Nucleus accumbens (tissue), 56 donors: ENCODE measurements at places on chromosomes 6 and 20.

- no peak for DNase-seq
Measured at GRCh38 chr6:1144842-1145767, 166.8 kb upstream of the FOXQ1 start.

DNA sequence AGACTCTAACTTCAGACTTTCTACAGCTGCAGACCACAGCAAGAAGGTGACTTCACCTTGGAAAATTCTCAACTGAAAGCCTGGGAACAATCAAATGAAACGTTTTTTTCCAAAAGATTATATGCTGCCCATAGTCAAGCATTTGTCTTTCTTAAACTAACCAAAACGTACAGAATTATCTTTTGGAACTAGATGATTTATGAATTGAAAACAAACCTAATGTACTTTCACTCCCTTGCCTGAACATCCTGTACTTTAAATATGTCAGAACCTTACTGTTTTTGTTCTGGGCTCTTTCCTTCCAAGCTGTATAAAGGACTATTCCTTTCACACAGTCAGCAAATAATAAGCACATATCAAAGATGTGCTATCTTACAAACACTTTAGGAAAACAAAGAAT lies 62.4 kb upstream of the TNFAIP3 start:
- no peak for DNase-seq

GRCh38 chr6:104483225-104483834 lies 376.4 kb downstream of the HACE1 start:
- no peak for DNase-seq

- DNase-seq, result no peak
Measured at GRCh38 chr20:3304456-3304855, 65.5 kb upstream of the SLC4A11 start.

GRCh38 chr20:50783390-50783789 lies 11.5 kb upstream of the BCAS4 start:
- no peak for DNase-seq

DNA sequence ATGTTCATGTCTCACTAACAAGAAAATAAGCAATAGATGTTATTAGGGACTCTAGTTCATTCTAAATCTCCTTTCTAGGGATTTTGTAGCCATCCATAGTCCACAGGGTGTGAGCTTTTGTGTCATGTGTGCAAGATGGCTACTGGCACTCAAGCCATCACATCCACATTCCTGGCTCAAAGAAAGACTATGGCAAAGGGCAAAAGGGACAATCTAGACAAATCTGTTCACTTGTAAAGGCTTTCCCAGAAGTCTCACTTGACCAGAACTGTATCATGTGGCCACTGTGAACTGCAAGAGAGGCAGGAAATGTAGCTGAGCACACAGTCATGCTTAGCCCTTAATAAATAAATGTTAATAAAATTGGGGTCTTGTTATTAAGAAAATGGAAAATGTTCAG lies 212.6 kb upstream of the EXOC2 start:
- no peak for DNase-seq

DNA sequence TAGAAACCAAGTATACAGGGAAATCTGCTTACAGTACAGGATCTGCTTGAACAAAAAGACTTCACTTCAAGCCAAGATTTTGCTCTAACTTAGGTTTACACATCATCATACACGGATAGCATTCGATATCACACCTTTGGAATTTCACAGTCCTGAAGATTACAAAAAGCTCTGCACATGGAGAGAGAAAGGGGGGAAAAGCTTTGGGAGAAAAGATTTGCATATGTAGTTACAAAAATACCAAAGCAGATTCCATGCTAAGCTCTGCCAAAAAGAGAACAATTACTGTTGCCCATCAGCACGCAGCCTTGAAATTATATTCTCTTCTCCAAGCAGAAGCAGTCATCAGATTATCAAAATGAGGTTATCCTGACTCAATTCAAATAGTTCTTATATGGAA lies 62.0 kb downstream of the HIVEP2 start:
- DNase-seq, result no peak

GRCh38 chr6:34194772-34195171 lies 41.9 kb upstream of the HMGA1 start:
- DNase-seq, result no peak

- DNase-seq, result no peak
Measured at GRCh38 chr6:45687570-45687969, 309.8 kb upstream of the SUPT3H start.

- DNase-seq, result no peak
Measured at GRCh38 chr20:52619671-52620070, 352.5 kb upstream of the TSHZ2 start.

DNA sequence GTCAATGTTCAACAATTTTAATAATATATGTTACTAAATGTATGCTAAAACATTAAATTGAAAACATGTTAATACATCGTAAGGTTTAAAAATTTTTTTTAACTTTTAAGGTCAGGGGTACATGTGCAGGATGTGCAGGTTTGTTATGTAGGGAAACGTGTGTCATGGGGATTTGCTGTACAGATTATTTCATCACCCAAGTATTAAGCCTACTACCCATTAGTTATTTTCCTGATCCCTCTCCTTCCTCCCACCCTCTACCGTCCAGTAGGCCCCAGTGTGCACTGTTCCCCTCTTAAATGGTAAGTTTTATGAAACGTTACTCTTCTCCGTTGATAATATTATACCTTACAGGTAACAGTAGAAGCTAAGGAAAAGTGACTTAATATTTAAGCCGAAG lies 15.8 kb downstream of the PDE7B start:
- no peak for DNase-seq

DNA sequence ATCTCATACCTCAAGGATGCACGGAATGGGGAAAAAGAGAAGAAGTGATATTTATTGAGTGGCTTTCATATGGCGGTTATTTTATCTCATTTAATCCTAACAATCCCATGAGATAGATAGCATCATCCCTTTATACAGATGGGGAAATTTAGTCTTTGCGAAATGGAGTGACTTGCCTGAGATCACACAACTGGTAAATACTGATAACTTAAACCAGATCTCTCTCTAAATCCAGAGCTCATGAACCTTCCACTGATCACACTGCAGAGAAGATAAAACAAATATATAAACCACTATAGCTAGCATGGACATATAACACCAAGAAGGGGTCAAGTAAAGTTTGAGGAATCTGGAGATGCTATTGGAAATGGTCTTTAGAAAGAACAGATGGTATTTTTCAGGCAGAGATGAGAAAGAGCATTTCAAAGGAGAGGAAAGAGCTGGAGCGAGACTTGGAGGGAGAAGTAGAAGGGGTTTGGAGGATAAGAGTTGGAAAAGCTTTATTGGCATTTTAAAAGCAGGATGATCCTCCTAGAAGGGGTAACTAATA lies 139.8 kb upstream of the TNFAIP3 start:
- no peak for DNase-seq

DNA sequence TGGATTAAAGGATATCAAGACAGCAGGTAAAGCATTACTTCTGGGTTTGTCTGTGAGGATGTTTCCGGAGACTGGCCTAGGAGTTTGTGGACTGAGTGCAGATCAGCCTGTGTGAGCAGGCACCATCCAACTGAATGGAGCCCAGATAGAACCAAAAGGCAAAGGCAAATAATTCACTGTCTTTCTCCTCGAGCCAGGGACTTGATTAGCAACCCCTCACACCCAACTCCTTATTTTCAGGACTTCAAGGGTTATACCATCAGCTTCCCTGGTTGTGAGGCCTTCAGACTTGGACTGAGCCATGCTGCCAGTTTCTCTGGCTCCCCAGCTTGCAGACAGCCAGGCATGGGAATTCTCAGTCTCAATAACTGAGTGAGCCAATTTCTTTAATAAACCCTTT lies 19.3 kb downstream of the PSMB1 start:
- no peak for DNase-seq

DNA sequence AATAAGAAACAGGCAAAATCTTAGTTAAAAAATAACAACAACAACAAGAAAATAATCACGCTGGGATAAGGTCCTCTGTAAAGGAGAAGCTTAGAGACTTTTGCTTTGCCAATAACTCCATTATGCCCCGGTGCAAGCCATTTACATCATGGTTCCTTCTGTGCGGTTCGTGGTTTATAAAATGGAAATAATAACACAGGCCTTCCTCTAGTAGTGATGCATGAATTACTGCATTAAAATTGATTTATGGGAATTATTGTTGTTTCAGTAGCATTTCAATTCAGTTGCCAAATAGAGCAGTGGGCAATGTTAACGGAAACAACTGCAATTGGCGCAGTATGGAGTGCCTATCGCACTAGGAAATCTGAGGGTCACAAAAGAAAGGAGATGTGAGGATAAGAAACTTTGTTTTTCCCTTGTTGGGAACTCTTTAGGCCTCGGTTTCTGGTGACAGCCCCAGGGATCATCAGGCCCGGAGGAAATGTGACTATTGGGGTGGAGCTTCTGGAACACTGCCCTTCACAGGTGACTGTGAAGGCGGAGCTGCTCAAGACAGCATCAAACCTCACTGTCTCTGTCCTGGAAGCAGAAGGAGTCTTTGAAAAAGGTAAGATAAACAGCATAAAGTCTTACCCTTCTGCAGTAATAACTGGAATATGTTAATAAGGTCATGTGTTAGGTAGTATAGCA lies 1.1 kb downstream of the CD109 start:
- no peak for DNase-seq
